Smooth muscle cell of the pulmonary artery (primary cell): ENCODE measurements at places on chromosomes 4 and X. TPM values are rescaled to one million over a fixed set of nuclear protein-coding genes. Genes with fewer than 3 reads are reported as not detected.

The GPRASP1 gene
- total RNA-seq: 2.8 and 4.6 TPM in 2 replicates

The VCX3B gene
- total RNA-seq: not detected in 2 replicates

The STPG2 gene
- total RNA-seq: 0.10 TPM in 1 of 2 replicates, not detected in the other

The CXCL10 gene
- not detected in 2 replicates for total RNA-seq

The GYPA gene
- total RNA-seq: not detected in 2 replicates

The WDR17 gene
- 0.76 and 1.2 TPM in 2 replicates for total RNA-seq

The RGS12 gene
- 12.5 and 14.5 TPM in 2 replicates for total RNA-seq

The TBC1D14 gene
- 41.4 and 48.1 TPM in 2 replicates for total RNA-seq

The GSX2 gene
- total RNA-seq: not detected in 2 replicates

The NDST4 gene
- total RNA-seq: not detected in 2 replicates

The GLRA3 gene
- total RNA-seq: not detected in 2 replicates

The CHRDL1 gene
- 0.03 and 17.1 TPM in 2 replicates for total RNA-seq

The LONRF3 gene
- 0.65 and 1.7 TPM in 2 replicates for total RNA-seq

The SUPT20HL1 gene
- total RNA-seq: 0.07 TPM in 1 of 2 replicates, not detected in the other

The TLR10 gene
- total RNA-seq: not detected in 2 replicates

The USO1 gene
- total RNA-seq: 132 and 175 TPM in 2 replicates

The YY2 gene
- total RNA-seq: 3.4 and 4.0 TPM in 2 replicates

The LDB2 gene
- 11.3 and 70.6 TPM in 2 replicates for total RNA-seq

The IL13RA1 gene
- total RNA-seq: 68.8 and 74.0 TPM in 2 replicates

The GAGE12H gene
- total RNA-seq: not detected in 2 replicates

The XPNPEP2 gene
- total RNA-seq: 0.10 and 1.2 TPM in 2 replicates

The GAGE12E gene
- total RNA-seq: not detected in 2 replicates

The ASMT gene
- 0.07 TPM in 1 of 2 replicates, not detected in the other for total RNA-seq

The FAM236C gene
- total RNA-seq: not detected in 2 replicates

The FABP2 gene
- total RNA-seq: not detected in 2 replicates

The USP17L24 gene
- total RNA-seq: not detected in 2 replicates

The DSPP gene
- not detected in 2 replicates for total RNA-seq

The ARAP2 gene
- 0.23 and 0.52 TPM in 2 replicates for total RNA-seq
